ENCODE measurements at places on chromosomes 12 and 14. TPM values are rescaled to one million over a fixed set of nuclear protein-coding genes. Genes with fewer than 3 reads are reported as not detected.

AQP5 gene
- not detected for total RNA-seq

KRT71 gene
- not detected for total RNA-seq

REP15 gene
- total RNA-seq: 1.4 TPM

BRF1 gene
- total RNA-seq: 13.7 TPM

Measured in RPMI7951 (cell line).